Activated CD8-positive, alpha-beta memory T cell treated with anti-CD3 and anti-CD28 coated beads for 1 hour (primary cell): ENCODE measurements at places on chromosomes 12 and 14.

DNA sequence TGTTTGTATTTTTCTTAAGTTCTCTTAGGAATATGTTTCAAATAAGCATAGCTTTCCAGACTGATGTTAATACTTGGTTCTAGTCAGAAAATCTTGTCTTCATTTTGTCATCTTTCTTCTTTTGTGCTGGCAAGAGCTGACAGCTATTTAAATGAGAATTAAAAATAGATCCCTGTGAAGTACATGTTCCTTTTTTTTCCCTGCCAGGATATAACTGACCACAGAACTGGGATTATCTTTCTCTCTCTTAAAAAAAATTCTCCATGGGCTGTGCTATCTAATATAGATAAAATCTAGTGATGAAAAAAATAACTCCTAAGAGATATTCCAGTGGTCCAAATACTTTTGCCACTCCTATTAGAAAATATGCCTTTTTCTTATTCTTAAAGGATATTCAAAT lies 163.4 kb downstream of the AKAP6 start:
- DNase-seq, result no peak

GRCh38 chr12:57112492-57113294 lies 1.5 kb upstream of the STAT6 start:
- no peak for DNase-seq

DNA sequence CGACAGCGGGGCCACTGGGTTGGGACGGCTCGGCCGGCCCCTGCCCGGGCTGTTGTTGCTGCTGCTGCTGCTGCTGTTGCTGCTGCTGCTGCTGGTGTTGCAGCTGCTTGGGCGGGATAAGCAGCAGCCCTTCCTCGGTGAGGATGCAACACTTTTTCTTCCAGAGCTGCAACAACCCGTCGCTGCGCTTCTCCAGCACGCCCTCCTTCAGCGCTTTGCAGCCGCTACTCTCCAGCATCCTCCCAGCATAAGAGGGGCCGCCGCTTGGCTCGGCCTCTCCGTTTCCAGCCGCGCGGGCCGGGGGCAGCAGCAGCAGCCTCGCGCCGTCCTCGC lies 529 bp downstream of the PHLDA1 start:
- DNase-seq, result no peak

GRCh38 chr14:73680821-73681220 lies 33.4 kb downstream of the PNMA1 start:
- no peak for DNase-seq

- DNase-seq, result no peak
Observed at GRCh38 chr12:104536841-104537240, 80.1 kb downstream of the CHST11 start.

GRCh38 chr12:31531893-31532292 lies 59.0 kb downstream of the DENND5B start:
- no peak for DNase-seq

DNA sequence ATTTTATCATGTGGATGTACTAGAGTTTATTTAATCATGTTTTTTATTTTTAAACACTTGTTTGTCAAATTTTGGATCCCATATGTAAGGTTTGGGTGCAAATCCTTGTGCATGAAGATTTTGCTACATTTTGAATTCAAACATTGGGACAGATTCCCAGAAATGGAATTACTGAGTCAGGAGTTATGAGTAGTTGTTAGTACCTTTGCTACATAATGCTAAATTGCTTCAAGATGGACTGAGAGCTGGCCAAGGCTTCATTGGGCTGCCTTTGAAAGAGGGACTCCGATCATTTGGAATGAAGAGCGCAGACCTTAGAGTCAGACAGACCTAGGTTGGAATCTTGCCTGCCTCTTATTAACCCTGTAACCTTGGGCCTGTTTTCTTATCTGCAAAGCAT lies 154.9 kb upstream of the PWP1 start:
- no peak for DNase-seq
